Stimulated activated effector memory CD8-positive, alpha-beta T cell treated with anti-CD3 and anti-CD28 coated beads, Interleukin-12 subunit alpha, Interleukin-12 subunit beta, amount 100 ng/mL, for 72 hours (primary cell): ENCODE measurements at places on chromosomes 4 and X.

DNA sequence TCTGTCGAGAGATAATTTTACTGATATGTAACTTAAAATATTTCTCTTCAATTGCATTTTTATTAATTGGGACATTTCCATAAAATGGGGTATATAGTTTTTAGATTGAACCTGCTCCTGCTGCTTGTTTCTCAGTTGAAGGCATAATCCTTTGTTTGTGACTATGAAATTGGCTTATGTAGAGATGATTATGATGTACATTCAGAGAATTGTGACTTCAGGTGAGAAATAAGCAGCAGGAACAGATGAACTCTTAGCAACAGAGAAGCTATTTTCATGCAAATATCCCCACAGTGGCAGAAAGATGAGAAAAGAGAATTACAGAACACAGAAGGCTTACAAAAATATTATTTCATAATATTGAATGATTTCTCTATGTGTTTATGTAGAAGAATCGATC, 1499.5 kb upstream of the ADGRL3 start:
- no peak for DNase-seq

DNA sequence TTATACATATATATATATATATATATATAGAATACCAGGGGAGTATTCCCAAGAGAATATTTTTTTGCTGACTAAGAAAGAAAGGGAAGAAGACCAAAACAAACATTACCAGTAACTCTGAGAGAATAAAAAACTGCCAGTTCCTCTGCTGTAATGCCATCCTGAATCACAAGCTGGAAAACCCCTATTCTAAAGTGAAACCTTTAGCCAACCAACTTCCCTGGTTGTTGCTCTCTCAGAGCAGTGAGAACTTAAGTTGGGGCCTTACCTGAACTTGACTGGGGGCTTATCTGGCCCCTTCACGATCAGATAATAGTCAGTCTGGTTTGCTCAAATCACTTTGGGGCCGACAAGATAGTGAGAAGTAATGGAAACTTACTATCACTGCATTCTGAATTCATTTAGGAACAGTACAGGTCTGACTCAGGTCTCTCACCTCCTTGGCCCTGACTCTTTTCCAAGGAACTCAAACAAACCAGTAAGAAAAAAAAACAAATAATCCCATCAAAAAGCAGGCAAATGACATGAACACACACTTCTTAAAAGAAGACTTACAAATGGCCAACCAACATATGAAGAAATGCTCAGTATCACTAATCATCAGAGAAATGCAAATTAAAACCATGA, 62.5 kb downstream of the CD40LG start:
- no peak for DNase-seq

- no peak for DNase-seq
These were observed 185.0 kb upstream of the GPRIN3 start for GRCh38 chr4:89492581-89493071.

- DNase-seq = no peak
These were observed 145.4 kb upstream of the PLAC1 start for GRCh38 chrX:134803551-134804183.

DNA sequence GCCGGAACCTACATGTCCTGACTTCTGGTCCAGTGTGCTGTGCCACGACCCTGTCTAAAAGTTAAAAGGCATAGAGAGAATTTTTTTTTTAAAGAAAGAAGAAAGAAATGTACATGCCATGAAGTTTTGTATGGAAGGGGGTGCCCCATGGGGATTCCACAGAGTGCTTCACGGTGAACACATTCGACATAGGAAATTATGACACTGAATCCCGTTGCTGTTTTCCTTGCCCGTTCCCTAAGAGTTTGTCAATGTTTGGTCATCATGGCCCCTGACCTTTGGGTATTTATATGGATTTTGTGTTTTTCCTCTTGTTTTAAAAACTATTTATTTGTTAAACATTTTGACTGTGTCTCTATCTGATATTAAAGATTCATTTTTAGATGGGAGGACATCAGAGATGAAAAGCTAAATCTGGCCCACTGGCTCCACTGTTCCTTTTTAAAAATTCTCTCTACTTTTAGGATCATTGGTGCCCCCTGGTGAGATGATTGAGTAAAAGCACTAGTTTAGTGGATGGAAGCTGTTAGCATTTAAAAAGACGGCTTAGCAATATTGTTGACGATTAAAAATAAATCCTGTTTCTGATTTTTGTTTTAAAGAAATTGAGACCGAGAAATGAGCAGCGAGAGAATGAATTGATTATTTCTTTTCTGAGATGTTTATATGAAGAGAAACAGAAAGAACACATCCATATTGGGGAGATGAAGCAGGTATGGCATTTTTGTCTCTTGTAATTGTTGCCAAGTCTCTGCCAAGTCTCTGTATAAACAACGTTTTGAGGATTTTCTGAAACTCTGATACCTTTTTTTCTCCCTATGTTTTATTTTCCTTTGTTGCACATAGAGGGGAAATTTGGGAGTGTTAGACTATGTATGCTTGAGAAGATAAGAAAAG, 75.0 kb downstream of the PTTG2 start:
- no peak for DNase-seq

GRCh38 chr4:85557016-85557901, 82.3 kb downstream of the ARHGAP24 start:
- DNase-seq = no peak

DNA sequence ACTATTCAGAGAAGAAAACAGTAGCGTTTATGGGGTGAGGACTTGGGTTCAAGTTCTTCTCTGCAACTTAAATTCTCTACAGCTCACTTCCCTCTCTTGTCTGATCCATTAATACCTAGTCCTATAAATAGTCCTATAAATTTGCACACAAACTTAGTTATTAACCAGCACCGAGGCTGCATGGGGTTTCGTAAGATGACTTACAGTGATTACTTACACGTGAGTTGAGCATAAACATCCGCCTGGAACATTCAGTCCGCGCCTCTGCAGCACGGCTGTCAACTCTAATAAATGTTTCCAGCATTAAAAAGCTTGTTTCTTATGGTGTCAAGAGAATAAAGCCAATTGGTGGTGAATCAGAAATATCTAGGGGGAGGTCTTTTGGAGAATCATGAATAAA, 103.0 kb upstream of the ENPP6 start:
- DNase-seq = no peak

DNA sequence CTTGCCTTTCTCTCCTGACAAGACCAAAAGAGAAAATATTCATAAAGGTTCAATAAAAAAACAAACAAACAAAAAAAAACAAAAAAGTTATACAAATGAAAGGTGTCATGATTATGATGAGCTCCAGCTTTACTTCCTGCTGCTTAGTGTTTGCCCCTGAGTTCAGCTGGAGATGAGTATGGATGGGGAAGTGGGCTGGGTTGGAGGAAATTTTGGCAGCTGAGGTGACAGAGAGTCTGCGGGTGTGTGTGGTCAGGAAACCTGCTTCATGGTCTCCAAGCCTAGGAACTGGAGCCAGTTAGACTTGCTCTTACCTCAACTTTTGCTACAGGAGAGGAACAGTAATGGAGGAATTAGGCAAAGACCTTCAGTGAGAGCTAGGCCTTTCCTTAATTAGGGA, 4.3 kb upstream of the CYSLTR1 start:
- no peak for DNase-seq

GRCh38 chr4:20042769-20043168, 208.9 kb upstream of the SLIT2 start:
- no peak for DNase-seq

GRCh38 chr4:104818579-104818978, 323.9 kb upstream of the CXXC4 start:
- no peak for DNase-seq

- no peak for DNase-seq
These were observed 683.8 kb upstream of the PABPC4L start for GRCh38 chr4:134885436-134885835.

GRCh38 chr4:37648084-37648817, 37.9 kb downstream of the RELL1 start:
- no peak for DNase-seq

GRCh38 chr4:90148574-90149148, 21.5 kb downstream of the CCSER1 start:
- no peak for DNase-seq

DNA sequence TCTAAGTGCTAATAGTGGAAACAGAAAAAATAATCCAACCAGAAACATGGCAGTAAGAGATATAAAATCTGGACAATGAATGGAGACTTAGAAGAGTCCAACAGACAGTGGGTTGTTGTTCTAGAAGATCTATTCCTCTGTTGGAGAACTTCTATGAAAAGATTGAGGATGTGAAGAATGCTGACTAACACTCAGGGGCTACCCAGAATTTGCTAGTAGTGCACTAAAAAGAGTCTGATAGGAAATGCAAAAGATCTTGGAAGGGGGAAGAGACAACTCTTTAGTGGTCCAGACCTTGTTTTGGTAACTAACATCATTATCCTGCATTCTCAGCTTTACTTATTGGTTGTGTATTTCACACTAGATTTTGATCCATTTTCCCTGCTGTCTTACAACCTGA, 77.9 kb downstream of the SMARCA1 start:
- no peak for DNase-seq

DNA sequence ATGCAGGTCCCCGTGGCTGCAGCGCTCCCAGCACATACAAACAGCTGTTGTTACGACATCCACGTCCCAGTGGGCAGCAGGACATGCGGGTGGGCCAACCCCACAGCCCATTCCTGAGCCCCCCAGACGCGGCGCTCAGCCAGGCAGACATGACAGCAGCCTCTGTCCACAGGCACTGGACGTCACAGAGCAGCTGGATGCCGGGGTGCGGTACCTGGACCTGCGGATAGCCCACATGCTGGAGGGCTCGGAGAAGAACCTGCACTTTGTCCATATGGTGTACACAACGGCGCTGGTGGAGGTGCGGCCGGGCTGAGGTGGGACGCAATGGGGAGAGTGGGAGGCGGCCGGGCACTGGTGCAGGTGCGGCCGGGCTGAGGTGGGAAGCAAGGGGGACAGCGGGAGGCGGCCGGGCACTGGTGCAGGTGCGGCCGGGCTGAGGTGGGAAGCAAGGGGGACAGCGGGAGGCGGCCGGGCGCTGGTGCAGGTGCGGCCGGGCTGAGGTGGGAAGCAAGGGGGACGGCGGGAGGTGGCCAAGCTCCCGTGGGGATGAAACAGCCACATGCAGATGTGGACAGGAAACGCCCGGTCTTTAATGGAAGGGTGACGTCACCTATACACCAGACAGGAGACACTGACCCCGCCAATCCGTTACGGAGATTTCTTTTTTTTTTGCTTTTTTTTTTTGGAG, 9.4 kb downstream of the PLCXD1 start:
- DNase-seq = no peak

DNA sequence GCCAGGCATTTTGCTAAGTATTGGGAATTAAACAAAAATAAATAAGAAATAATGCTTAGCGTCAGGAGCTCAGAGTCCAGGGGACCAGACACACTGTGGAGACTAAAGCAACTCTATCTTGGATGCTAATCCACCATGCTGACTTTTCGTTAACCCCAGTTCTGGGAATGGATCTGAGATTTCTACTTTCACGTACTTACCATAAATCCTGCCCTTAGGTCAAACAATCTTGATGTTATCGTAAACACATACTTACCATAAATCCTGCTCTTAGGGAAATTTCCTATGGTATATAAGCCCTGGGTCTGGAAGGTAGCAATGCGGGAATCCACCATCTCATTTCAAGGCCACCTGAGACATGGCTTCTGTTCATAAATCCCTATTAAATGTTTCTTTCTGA, 204.5 kb upstream of the IGFBP7 start:
- no peak for DNase-seq

- no peak for DNase-seq
These were observed 50.8 kb downstream of the HTRA3 start for GRCh38 chr4:8320386-8320750.

- DNase-seq = no peak
These were observed 54.3 kb downstream of the GPRIN3 start for GRCh38 chr4:89253311-89253710.

DNA sequence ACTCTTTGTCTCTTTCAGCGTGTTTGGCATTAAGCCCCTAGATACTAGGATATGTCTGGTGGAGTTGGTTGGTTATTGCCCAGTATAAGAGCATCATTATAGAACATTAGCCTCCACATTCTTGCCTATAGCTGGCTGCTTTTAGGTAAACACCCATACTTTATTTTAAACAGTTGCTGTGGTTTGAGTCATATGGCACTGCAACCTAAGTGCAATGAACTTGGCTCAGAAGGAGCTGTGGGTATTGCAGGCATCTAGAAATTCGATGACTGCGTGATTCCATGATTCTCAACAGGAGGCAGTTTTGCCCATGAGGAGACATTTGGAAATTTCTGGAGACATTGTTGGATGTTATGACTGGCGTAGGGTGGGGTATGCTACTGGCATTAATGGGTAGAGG, 49.5 kb downstream of the DCLK2 start:
- DNase-seq = no peak

DNA sequence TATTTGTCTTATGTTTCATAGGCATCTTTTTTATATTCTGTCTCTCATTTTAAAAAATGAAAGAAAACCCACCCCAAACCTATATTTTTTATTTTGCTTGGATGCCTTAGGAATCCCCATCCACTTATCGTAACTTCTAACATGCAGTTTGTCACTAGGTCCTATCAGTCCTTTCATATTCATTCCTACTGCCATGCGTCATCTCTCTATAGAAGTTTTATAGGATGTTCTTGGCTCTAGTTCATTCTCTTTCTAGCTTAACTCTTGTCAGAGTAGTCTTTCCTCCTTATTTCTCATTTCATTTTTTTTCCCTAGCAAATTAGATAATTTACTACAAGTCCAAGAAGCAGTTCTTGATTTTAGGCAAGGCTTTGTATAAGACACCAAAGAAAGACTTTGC, 92.7 kb downstream of the LARP1B start:
- DNase-seq = no peak

GRCh38 chr4:137129441-137129840, 402.9 kb downstream of the PCDH18 start:
- no peak for DNase-seq

GRCh38 chr4:11428899-11429698, 405 bp upstream of the HS3ST1 start:
- DNase-seq = peak; percentile 18

DNA sequence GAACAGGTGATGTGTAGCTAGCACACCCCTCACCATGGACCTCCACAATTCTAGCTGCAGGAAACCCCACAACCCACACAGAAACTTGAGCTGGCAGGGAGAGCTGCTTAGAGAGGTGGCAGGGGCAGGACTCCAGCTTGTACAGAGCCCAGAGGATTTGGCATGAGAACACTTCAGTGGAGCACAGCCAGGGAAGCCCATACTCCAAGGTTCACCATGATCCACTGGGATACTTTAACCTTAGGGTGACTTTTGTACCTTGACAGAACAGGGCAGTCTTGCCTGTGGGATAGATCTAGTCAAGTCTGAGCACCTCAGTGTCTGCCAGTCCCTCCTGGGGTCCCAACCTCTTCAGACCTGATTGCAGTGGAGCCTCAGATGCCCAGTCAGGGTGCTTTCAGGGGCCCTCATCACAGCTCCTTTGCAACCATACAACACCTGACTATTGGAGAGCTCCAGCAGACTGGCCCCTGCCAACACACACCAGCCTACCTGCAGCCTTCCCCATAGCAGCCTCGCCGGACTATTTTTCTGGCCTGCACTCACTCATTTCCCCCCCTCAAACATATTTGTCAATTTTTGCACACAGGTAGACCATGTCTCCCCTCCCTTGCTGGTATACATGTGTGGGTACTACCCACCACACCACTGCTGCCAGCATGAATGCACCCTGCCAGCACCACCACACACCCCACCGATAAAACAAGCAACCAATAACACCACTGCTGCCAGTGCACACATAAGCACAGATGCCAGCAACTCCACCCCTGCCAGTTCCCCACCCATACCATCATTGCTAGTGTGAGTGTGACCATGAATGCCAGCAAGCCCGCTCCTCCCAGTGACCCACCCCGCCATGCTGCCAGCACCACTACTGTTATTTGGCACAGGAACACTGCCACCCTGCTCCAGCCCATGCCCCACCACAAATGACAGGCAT, 56.0 kb upstream of the CDX4 start:
- no peak for DNase-seq

GRCh38 chr4:150939530-150939929, 75.6 kb downstream of the LRBA start:
- no peak for DNase-seq
